Hepatocyte (in vitro differentiated cells): ENCODE measurements at places on chromosomes 4 and X. TPM values are rescaled to one million over a fixed set of nuclear protein-coding genes. Genes with fewer than 3 reads are reported as not detected.

DNA sequence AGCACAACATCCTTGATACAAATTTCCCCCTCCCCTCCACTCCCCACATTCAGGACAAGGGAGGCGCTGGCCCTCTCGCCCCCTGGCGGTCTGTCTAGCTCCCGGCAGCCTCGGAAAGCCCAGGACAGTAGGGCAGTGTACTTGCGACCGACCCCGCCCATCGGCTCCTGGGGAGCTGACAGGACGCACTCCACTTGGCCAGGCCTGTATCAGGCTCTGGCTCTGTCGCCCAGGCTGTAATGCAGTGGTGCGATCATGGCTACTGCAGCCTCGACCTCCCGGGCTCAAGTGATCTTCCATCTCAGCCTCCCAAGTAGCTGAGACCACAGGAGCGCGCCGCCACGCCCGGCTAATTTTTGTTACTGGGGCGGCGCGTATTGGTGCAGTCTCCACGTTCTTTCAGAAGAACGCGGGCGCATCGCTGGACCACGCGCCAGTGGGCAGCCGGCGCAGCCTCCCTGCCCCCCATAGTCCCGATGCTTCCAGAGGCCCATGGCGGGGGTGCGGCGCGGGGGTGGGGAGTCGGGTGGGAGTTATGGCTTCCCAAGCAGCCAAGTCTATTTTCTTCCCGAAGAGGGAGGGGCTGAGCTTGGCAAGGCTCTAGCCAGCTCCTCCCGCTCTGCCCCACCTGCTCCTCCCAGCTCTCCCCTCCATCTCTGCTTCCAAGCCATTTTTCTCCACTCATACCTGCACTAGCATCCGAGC is 7.8 kb upstream of the AKAP14 start:
- no peaks in the 10 kb centered on the region for H3K27me3 ChIP-seq
- H3K36me3 ChIP-seq, result no peaks in the 10 kb centered on the region
- peak overlapping the region; percentile 22 for H3K4me3 ChIP-seq
- no peaks in the 10 kb centered on the region for H3K4me1 ChIP-seq

GRCh38 chr4:126687655-126688358 is 945.0 kb upstream of the INTU start:
- no peak overlapping the region for H3K4me3 ChIP-seq
- no peaks in the 10 kb centered on the region for H3K36me3 ChIP-seq
- no peak for DNase-seq

GRCh38 chr4:32564626-32565025 is 1844.5 kb downstream of the PCDH7 start:
- no peak overlapping the region for H3K4me3 ChIP-seq
- no peak for DNase-seq
- no peaks in the 10 kb centered on the region for H3K27me3 ChIP-seq
- no peaks in the 10 kb centered on the region for H3K4me1 ChIP-seq
- no peak overlapping the region for H3K27ac ChIP-seq

- H3K27me3 ChIP-seq, result no peaks in the 10 kb centered on the region
- no peaks in the 10 kb centered on the region for H3K4me1 ChIP-seq
- DNase-seq, result no peak
- H3K36me3 ChIP-seq, result no peaks in the 10 kb centered on the region
- H3K4me3 ChIP-seq, result no peak overlapping the region
These were observed 72.5 kb downstream of the AGTR2 start for GRCh38 chrX:116243039-116243438.

DNA sequence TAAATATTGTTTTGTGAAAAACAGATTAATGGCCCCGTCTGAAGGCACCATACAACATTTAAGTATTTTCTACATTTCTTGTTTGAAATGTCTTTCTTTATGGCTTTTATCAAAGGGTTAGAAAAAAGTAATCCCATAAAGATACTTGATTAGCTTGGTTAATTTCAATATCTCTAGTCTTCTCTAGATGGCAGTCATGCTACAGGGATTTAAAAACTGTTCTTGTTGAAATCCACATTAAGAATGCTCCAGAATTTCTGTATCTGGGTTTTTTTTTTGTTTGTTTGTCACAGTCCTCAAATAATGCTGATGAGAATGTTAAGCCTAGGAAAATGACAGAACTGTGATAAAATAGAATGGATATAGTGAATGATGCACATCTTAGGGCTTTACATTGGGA is 109.0 kb upstream of the AADAT start:
- H3K36me3 ChIP-seq, result no peaks in the 10 kb centered on the region
- DNase-seq, result no peak
- H3K4me1 ChIP-seq, result no peaks in the 10 kb centered on the region
- H3K4me3 ChIP-seq, result no peak overlapping the region

Gene PORCN
- total RNA-seq, result 3.8 and 12.8 TPM in 2 replicates

Gene GPRIN3
- total RNA-seq, result 2.6 and 3.0 TPM in 2 replicates

DNA sequence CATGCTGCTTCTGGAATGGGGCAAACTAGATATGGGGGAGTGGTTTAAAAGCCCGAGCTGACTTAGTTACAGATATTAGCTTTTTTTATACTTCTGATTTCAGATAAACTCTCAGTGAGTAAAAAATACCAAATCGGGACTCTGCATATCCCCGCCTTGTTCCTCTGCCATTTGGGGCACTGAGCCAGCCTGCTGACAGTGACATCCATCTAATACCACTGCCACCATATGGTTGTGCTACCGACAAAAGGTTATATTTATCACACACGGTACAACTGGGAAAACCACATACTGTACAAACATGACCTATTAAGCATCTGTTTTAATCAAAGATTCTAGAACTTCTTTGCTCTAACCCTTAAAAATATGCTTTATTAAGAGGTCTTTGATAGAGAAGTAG is 78.7 kb downstream of the GALNT7 start:
- no peak for DNase-seq
- H3K36me3 ChIP-seq, result no peaks in the 10 kb centered on the region
- no peaks in the 10 kb centered on the region for H3K4me1 ChIP-seq

- no peaks in the 10 kb centered on the region for H3K27me3 ChIP-seq
- no peaks in the 10 kb centered on the region for H3K36me3 ChIP-seq
- H3K27ac ChIP-seq, result no peak overlapping the region
- DNase-seq, result no peak
- H3K4me3 ChIP-seq, result no peak overlapping the region
These were observed 91.2 kb downstream of the RCHY1 start for GRCh38 chr4:75422998-75423397.
